ENCODE measurements at places on chromosomes 12 and 14. TPM values are rescaled to one million over a fixed set of nuclear protein-coding genes. Genes with fewer than 3 reads are reported as not detected.

GRCh38 chr12:25208554-25208953, 13.5 kb downstream of the ETFRF1 start:
- DNase-seq = no peak

DNA sequence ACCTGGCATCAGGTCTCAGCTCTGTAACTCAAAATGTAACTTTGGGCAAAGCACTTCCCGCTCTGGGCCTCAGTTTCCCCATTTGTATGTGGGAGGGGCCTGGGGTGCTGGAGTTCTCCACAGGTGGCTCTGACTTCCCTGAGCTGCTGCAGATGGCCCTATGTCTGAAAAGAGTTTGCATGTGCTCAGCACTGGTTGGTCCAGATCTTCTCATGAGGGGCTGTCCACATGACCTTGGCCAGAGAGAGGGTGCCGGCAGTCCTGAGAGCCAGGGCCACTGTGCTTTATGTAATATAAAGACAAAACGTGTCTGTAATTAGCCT, 7.2 kb upstream of the CACNA2D4 start:
- no peak for DNase-seq

Gene BORCS5
- total RNA-seq = 13.3 TPM

DNA sequence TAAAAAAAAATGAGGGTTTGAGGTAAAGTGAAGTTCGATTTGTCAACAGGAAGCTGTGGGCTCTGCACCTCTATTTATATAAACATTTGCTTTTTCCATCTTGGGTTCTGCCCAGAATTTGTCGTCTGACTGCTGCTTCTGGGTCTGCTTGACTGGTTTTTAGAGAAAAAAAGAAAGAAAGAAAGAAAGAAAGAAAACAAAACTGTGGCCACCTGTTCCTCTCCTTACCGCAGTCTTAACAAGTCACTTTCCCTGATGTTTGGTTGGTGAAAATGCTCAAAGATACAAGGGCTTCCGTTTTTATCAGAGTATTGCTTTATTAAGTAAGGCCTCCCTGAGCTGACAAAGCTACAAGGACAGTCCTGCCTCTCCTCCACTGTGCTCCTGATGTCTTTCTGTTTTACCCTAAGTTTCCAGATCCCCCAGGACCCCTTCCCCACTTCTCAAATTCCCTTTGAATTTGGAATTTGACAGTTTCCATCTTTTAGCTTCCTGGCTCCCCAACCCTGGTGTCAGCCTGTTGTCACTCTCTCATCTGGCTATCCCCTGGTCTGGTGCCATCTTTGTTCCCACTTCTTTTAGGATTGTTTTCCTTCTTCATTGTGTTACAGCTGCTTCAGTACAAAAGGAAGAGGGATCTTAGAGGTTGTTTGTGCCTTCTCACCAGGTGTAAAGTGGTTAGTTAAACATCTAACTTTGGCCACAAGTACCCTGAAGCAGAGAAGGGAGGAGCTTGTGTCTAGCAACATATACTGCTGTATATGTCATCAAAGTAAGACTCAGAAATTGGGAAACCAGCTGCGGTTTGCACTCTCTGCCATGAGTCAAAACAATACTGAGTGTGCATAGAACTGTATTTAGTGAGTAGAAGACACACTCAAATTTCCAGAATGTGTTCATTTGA, 18.0 kb downstream of the MFAP5 start:
- DNase-seq = no peak

DNA sequence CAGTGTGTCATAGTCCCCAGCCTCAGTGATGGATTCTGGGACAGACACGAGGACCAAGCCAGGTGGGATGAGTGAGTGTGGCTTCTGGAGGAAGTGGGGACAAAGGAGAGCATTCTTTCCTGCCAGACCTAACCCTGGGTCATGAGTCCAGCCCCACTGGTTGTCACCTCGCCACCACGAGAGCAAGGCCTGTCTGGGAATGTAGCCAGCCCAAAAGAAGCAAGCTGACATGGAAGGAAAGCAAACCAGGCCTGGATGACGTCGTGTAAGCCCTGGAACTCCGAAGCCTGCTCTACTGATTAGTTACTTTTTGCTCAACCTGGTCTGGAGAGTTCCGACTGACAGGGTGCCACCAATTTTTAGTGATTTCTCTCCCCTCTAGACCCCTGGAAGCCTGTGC, 105.9 kb downstream of the SINHCAF start:
- DNase-seq = no peak

DNA sequence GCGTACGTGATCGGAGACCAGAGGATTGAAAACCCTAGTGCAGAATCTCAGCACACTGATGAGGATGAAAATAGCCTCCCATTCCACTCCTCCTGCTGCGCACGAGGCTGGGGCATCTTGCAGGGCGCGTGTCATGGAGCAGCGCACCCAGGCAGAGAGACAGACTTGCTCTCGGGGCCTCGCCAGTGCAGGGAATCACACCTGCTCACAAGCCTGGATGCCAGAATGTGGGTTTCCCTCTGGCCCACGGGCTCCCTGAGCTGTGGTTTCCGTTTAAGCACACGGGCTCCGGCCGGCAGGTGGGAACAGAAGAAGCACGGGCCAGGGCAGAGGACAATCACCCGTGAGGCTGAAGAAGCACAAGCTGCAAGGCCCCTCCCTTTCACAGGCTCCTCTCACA, 2.0 kb downstream of the FGF6 start:
- no peak for DNase-seq
